ENCODE measurements at places on chromosomes 7 and 10.

GRCh38 chr7:37540917-37541316, 92.3 kb upstream of the ELMO1 start:
- no peak for DNase-seq

DNA sequence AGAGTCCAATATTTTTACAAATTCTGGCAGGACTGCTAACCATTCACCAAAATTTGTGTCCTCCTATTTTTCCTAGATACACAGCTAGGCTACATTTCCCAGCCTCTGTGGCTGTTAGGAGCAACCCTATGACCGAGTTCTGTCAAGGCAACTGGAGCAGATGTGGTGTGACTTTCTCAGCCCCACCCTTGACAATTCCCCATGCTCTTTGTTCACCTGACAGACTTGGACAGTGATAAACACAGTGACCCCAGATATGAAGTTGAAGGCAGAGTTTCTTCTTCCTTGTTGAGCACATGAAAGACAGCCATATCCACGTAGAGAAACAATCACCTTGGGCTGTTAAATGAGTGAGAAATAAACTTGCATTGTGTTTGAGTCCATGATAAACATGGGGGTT, 1162.1 kb downstream of the SORCS3 start:
- DNase-seq, result no peak

GRCh38 chr7:84191842-84192241, 2.7 kb downstream of the SEMA3A start:
- DNase-seq, result peak; percentile 57

DNA sequence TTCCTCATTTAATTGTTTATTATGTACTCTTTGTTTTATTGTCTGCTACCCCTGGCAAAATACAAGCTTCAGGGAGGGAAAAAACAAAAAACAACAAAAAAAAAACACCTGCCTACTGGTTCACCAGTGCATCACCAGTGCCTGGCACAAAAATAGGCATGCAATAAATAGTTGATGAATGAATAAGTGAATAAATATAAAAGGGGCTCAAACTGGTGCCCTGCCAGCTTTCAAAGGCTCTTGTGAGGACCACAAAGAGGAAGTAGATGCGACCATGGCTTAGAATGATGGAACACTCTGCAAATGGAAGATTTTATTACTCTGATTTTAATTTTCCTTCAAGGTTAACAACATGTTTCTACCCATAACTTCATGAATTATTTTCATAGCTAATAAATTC, 213.0 kb upstream of the INHBA start:
- DNase-seq, result no peak

DNA sequence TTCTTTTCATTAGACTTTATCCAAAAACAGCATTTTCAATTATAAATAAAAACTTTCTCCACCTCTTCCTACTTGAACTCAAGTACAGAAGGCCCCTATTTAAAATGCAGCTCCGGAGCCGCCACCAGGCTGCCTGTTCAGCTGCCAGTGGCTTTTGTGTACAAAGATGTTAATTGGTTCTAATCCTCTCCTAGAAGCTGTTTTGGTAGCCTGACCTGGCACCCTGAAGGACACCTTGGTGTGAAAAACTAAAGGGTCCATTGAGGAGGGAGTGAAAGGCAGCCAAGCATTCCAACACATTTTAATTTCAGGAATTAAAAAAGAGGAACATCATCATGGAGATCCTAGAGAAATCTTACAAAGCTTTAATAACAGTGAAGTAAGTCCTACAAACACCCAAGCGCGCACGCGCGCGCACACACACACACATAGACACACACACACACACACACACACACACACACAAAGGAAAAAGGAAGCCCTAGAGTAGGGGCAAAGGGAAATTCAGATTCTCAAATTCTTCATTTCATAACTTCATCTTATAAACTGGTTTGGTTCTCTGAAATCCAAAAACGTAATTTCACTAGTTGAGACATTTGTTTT, 41.4 kb downstream of the VAX1 start:
- no peak for DNase-seq

- peak; percentile 60 for DNase-seq
These were observed 142.6 kb upstream of the TMEM196 start for GRCh38 chr7:19916046-19916445.

GRCh38 chr10:127990846-127991542, 84.1 kb downstream of the PTPRE start:
- peak; percentile 91 for DNase-seq

GRCh38 chr7:32957326-32958045, at the start of gene FKBP9:
FKBP9 (plus strand) TSS chr7:32957440; CDS start chr7:32957574, 134 bp downstream.
- DNase-seq, result peak; percentile 92
